ENCODE measurements at places on chromosomes 4 and X.

DNA sequence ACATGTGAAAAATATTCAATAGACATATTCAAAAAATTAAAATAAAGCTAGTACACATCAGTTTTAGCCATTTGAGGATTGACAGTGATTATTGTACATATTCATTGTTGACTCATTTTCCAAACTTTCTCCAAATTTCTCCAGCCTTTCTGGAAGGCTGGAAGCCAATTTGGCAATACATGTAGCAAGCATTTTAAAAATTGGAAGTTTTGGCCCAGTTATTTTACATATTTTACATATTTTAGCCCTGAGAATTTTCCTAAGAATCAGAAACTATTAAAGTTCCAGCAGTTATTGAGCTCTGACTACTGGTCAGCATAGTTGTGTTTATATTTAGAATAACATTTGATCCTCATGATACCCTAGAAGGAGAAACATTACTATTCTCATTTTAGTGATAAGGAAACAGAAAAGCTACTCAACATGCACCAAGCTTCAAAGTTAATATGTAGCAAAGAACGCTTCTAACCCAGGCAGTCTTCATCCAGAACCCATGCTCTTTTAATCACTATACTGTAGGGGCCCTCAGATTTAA lies 3.2 kb downstream of the CABS1 start:
- no peak for DNase-seq

DNA sequence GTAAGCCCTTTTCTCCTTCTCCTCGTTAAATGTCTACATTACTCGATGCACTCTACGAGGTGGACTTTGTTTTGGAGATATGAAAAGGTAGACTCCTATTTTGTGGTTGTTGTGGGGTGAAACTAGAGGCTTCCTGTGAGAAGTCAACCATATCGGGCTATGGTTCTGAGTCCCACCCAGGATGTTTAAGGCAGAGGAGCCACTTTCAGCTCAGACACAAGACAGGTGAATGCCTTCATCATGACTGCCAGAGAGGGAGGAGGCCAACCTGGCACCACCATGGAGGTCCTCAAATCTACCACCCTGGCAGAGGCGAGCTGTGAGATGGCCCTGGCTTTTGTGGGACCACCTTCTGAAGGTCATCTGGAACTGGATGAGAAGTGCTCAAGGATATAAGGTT lies 154.4 kb upstream of the KLF3 start:
- DNase-seq, result no peak

GRCh38 chr4:15902746-15903145 lies 35.8 kb downstream of the FGFBP1 start:
- no peak for DNase-seq

DNA sequence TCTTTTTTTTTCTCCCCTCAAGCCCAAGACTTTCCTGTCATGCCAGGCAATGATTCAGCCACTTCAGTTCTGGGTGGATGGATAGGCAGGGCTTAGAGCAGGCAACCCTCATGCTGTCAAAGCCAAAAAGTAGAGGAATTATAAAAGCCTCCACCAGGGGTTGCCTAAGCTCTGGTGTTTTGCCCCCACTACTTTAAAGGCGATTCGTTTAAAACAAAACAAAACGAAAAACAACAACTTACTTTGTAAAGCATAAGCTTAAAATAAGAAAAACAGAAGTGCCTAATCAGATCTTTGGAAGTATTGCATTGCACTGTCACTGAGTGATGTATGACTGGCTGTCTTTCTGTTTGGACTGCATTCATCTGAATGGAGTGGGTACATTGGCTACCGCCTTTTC lies 5.3 kb upstream of the IDS start:
- DNase-seq, result no peak

DNA sequence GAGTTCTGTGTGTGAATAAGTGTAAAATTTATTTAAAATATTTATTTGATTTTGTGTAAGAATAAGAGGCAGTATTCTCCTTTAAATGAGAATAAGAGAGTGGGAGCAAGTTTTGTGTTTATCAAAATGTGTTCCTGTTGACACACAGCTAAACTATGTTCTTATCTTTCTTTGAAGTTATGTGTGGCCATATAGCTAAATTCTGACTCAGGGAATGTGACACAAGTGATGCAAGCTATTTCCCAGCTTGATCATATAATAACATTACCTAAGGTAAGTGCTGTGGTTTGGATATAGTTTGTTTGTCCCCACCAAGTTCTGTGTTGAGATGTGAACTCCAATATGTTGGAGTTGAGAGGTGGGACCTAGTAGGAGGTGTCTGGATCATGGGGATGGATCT lies 740.0 kb upstream of the IGFBP7 start:
- no peak for DNase-seq

DNA sequence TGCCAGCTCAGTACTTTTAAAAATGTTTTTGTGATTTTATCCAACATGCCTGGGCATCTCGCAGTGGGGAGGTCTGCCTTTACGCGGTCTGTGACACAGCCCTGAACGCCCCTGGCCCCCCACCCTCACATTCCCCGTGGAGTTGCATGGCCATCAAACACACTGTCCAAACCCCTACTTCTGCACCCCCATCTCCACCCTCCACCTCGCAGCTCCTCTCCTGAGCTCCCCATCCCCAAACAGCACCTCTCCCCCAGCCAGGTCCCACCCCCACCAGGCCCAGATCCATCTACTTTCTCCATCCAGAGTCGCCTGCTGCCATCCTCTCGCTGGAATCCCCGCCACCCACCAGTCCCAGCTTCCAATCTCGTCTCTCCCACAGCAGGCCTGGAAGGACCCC lies 9.5 kb downstream of the ZFYVE28 start:
- no peak for DNase-seq
